ENCODE measurements at places on chromosomes 7 and 10.

- DNase-seq: no peak
- H3K4me1 ChIP-seq: peaks cover 4% of the 10 kb centered on the region
- H3K27me3 ChIP-seq: peaks cover 15% of the 10 kb centered on the region
- H3K27ac ChIP-seq: no peak overlapping the region
Measured at GRCh38 chr10:1662438-1663025, 74.8 kb downstream of the ADARB2 start.

DNA sequence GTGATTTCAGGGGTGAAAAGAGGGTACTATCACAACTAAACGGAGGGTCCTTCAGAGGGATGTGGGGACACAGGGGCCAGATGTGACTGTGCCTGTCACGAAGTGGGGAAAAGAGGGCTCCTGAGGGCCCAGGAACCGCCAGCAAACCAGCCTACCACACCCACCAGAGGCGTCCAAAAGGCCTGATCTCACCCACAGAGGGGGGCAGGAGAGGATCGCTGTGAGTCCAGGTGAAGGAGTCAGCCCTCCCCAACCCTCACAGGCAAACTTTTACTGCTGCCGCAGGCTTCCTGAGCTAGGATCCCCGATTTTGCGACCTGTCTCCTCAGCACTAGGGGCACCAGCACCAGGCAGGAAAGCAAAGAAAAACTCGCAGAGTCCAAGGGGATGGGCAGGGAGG is 64.7 kb downstream of the HIPK2 start:
- peaks cover 26% of the 10 kb centered on the region for H3K36me3 ChIP-seq
- no peak overlapping the region for H3K4me3 ChIP-seq
- no peak for DNase-seq
- no peaks in the 10 kb centered on the region for H3K27me3 ChIP-seq
- no peak overlapping the region for H3K27ac ChIP-seq
- peaks cover 5% of the 10 kb centered on the region for H3K4me1 ChIP-seq

DNA sequence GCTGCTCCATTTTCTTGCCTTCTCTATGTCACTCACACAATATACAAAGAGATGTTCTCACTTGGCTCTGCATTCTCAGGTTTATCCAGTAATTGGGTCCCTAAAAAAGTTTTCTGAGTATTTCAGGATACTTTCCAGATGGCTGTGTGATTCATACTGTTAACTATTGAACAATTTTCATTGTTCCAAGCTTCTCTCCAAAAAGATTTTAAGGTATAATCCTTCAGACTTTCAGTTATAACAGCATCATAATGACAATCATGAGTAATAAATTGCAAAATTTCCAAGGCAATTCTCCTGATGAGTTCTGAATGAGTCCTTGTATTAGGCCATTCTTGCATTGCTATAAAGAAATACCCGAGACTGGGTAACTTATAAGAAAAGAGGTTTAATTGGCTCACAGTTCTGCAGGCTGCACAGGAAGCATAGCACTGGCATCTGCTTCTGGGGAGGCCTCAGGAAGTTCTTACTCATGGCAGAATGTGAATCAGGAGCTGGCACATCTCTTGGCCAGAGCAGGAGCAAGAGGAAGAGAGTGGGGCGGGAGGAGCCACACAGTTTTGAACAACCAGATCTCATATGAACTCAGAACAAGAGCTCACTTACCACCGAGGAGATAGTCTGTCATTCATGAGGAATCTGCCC is 148.1 kb downstream of the SLC16A9 start:
- H3K27me3 ChIP-seq: no peaks in the 10 kb centered on the region
- H3K27ac ChIP-seq: no peak overlapping the region

DNA sequence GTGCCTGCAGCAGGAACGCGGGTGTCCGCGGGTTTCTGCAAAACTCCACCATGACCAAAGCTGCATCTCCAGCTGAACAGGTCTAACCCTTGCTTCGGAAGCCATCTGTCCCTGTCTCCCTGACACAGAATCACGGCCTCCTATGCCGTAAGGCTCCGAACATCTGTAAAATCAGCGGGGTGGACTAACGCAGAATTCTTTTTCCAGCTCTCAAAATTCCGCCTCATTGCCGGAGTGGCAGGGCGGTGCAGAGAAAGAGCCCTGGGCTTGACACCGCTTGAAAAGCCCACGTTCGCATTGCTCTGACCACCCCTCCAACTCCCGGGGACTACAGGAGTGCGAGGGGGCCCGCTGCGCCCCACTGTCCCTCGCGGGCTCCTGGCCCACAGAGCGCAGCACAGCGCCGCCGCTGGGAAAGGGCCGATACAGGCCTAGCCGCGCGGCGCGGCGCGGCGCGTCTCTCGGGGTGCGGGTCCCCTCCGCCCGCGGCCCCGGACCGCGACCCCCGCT is 409 bp downstream of the DNMBP start:
- no peak for DNase-seq
- peaks cover 6% of the 10 kb centered on the region for H3K27me3 ChIP-seq
- no peaks in the 10 kb centered on the region for H3K36me3 ChIP-seq

DNA sequence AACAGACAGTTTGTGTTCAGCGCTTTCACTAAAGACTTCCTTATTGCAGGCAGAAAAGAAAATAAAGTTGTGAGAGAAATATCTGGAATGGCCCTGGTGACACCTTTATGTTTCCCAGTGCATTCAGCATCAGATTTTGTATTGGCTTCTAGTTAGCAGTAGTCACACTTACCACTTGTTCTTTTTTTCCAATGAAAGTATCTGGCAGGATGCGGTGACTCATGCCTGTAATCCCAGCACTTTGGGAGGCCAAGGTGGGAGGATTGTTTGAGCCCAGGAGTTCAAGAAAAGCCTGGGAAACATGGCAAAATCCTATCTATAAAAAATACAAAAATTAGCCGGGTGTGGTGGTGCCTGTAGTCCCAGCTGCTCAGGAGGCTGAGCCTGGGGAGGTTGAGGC is 649.6 kb downstream of the LRMDA start:
- no peak overlapping the region for H3K27ac ChIP-seq
- H3K4me1 ChIP-seq: no peaks in the 10 kb centered on the region
- H3K4me3 ChIP-seq: no peak overlapping the region
- no peaks in the 10 kb centered on the region for H3K27me3 ChIP-seq
- H3K36me3 ChIP-seq: no peaks in the 10 kb centered on the region

GRCh38 chr7:23338439-23338838 is 39.3 kb downstream of the MALSU1 start:
- peaks cover 3% of the 10 kb centered on the region for H3K27me3 ChIP-seq
- H3K36me3 ChIP-seq: no peaks in the 10 kb centered on the region
- H3K4me3 ChIP-seq: no peak overlapping the region
- no peak for DNase-seq
- no peak overlapping the region for H3K27ac ChIP-seq

GRCh38 chr7:142481548-142481947 is 223.7 kb upstream of the PRSS58 start:
- no peak overlapping the region for H3K4me3 ChIP-seq
- no peaks in the 10 kb centered on the region for H3K27me3 ChIP-seq
- H3K4me1 ChIP-seq: peaks cover 49% of the 10 kb centered on the region
- H3K27ac ChIP-seq: peak overlapping the region; percentile 29
- DNase-seq: no peak
- H3K36me3 ChIP-seq: peaks cover 3% of the 10 kb centered on the region

DNA sequence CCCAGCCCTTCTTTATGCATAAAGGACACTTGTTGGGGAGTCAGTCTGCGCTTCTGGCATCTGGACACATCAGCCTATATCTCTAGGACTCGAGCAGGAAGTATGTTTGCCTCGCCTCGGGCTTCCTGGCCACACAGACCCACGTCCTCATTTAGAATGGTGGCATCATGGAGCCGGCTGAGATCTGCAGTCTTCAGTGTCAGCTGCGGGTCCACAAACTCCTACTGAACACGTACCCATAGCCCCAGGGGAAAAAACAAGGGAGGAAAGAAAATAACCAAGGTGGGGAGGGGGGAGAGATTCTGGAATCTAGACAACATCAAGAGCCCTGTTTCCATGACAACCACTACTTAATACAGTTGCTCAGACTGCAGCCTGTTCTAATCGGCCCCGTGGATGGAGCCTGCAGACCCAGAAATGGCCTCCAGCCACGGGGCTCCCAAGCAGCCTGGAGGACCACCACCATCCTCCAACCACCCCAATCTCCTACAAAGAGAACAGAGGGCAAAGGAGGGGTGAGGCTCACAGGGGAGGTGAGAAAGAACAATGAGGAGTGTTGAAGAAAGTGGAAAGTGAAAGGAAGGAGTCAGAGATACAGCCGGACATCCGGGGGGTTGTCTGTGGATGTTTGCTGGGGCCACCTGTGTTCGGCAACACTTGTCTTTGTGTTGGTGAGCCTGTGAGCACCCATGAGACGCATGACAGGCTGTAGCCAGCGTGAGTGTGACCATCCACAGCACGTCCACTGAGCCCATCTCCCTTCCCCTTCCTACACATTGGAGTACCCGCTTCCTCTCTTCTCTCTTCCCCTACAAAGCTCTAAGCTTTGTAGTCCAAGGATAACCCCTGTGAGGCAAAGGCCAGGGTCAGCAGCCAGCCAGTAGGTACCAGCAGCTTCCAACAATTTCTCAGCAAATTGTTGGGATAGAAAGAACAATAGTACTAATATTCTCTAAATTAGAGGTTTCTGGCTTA is 141.0 kb downstream of the PLXNA4 start:
- H3K27me3 ChIP-seq: no peaks in the 10 kb centered on the region
- no peaks in the 10 kb centered on the region for H3K36me3 ChIP-seq
- H3K27ac ChIP-seq: peak overlapping the region; percentile 50
- peaks cover 88% of the 10 kb centered on the region for H3K4me1 ChIP-seq

DNA sequence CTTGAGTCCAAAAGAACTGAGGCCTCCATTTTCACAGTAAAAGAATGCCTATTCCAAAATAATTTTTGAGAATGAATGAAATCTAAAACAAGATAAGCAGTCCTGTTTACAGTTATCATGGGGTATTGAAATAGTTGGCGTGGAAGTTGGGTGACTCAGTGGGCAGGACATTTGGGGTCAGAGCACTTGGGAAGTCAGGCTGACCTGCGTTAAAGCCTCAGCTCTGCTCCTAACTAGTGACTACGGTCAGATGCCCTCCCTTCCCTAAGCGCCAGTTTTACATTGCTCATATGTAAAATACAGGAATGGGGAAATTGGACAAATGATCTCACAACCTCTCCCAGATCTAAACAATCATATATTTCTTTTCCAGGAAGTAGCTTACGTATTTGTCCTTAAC is 2.3 kb upstream of the PAPSS2 start:
- H3K4me1 ChIP-seq: peaks cover 6% of the 10 kb centered on the region
- no peak for DNase-seq
- no peaks in the 10 kb centered on the region for H3K36me3 ChIP-seq
- H3K27me3 ChIP-seq: peaks cover 42% of the 10 kb centered on the region
- H3K27ac ChIP-seq: no peak overlapping the region
- H3K4me3 ChIP-seq: no peak overlapping the region

GRCh38 chr10:129179245-129179971 is 287.6 kb upstream of the MGMT start:
- no peak overlapping the region for H3K4me3 ChIP-seq
- no peaks in the 10 kb centered on the region for H3K4me1 ChIP-seq
- no peak for DNase-seq
- no peaks in the 10 kb centered on the region for H3K36me3 ChIP-seq

GRCh38 chr10:43273543-43273942 is 6.7 kb upstream of the RASGEF1A start:
- H3K27ac ChIP-seq: no peak overlapping the region
- no peak overlapping the region for H3K4me3 ChIP-seq
- DNase-seq: no peak

DNA sequence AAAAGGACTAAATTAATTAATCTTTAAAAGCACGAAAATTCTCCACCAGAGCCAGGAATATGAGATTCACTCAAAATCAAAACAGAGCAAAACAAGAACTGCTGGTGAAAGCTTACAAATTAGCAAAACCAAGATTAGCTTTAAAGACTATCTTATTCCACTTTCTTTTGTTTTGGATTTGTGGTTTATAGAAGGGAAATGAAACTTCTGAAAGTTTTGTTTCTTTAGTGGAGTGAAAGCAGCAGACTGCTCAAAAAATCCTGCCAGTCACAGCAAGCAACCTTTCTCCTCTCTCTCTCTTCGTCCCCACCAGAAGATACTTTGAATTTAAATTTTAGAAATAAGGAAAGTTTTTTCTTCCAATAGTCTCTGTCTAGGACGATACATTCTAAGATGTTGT is 7.8 kb downstream of the ACTA2 start:
- no peaks in the 10 kb centered on the region for H3K27me3 ChIP-seq
- H3K4me1 ChIP-seq: peaks cover 17% of the 10 kb centered on the region
- H3K36me3 ChIP-seq: no peaks in the 10 kb centered on the region
- no peak overlapping the region for H3K4me3 ChIP-seq

- DNase-seq: no peak
- peaks cover 3% of the 10 kb centered on the region for H3K27me3 ChIP-seq
- H3K36me3 ChIP-seq: no peaks in the 10 kb centered on the region
- H3K4me3 ChIP-seq: no peak overlapping the region
- H3K27ac ChIP-seq: no peak overlapping the region
- no peaks in the 10 kb centered on the region for H3K4me1 ChIP-seq
Measured at GRCh38 chr7:21806388-21806787, 139.3 kb downstream of the CDCA7L start.

DNA sequence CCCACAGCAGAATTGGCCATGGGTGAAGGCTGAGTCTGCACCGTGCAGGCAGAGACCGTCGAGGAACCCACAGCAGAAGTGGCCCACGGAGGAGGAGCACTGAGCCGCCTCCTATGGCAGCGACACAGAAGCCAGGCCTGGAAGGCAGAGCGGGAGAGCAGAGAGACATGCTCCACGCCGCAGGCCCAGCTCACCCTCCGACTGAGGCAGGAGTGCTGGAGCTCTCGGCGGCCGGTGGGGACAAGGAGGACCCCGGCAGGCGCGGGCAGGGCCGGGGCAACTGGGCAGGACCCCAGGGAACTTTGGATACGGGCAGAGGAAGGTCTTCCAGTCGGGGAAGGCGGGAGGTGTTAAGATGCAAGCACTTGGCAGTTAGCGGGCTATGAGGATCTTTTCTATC is 420.4 kb downstream of the DNAJB6 start:
- H3K36me3 ChIP-seq: no peaks in the 10 kb centered on the region
- peaks cover 5% of the 10 kb centered on the region for H3K4me1 ChIP-seq
- no peak for DNase-seq
- peaks cover 2% of the 10 kb centered on the region for H3K27me3 ChIP-seq

DNA sequence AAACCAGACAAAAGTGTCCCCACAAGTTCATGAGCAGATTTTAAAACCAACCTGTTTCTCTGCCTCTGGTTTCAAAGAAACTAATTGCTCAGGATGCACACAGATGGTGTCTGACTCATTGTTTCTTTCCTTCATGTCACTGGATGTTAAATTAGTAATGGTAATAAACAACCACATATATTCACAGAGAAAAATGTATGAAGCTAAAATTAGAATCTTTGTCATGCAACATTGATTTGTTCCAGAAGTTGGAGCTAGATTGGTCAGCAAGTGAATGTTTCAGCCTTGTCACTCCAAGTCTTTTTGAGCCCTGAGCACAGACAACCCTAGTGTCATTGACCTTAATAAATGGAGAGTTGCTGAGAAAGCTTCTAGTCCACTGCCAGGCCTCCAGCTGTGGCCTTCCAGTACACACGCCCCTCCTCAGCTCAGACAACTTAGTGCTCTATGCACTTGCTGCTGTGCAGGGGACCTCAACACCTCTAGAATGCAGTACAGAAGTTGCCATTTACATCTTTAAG is 175.9 kb downstream of the CCDC71L start:
- H3K27ac ChIP-seq: peak overlapping the region; percentile 94
- peak overlapping the region; percentile 35 for H3K4me3 ChIP-seq
- H3K4me1 ChIP-seq: peaks cover 68% of the 10 kb centered on the region
- DNase-seq: no peak
- H3K27me3 ChIP-seq: peaks cover 6% of the 10 kb centered on the region

Measured in activated naive CD8-positive, alpha-beta T cell treated with anti-CD3 and anti-CD28 coated beads, Interleukin-2, amount 50 U/mL, for 24 hours (primary cell).